IPS DF 6.9 (cell line): ENCODE measurements at places on chromosomes 16 and 17.

GRCh38 chr17:27746881-27747280 lies 53.4 kb downstream of the NOS2 start:
- no peak for DNase-seq
- H3K36me3 ChIP-seq: no peaks in the 10 kb centered on the region
- peaks cover 1% of the 10 kb centered on the region; the same call in 1 of the 2 replicates for H3K4me1 ChIP-seq
- H3K4me3 ChIP-seq: no peak overlapping the region

- H3K27me3 ChIP-seq: no peaks in the 10 kb centered on the region
- peak within 1 kb of the TSS; percentile 74 for H3K4me3 ChIP-seq
- H3K27ac ChIP-seq: no peak within 1 kb of the TSS
- peaks cover 2% of the 10 kb centered on the region; the same call in 1 of the 2 replicates for H3K4me1 ChIP-seq
- no peak for DNase-seq
- H3K36me3 ChIP-seq: peaks cover 39% of the 10 kb centered on the region
These were observed at the start of gene MAPK7 for GRCh38 chr17:19378416-19379360. MAPK7 (plus strand) TSS chr17:19378498; CDS start chr17:19378901, 403 bp downstream.

GRCh38 chr16:53098526-53099317 lies 43.9 kb downstream of the CHD9 start:
- H3K27ac ChIP-seq: peak overlapping the region; percentile 50
- H3K36me3 ChIP-seq: no peaks in the 10 kb centered on the region
- no peaks in the 10 kb centered on the region for H3K27me3 ChIP-seq
- H3K4me1 ChIP-seq: peaks cover 5% of the 10 kb centered on the region; the same call in 1 of the 2 replicates

DNA sequence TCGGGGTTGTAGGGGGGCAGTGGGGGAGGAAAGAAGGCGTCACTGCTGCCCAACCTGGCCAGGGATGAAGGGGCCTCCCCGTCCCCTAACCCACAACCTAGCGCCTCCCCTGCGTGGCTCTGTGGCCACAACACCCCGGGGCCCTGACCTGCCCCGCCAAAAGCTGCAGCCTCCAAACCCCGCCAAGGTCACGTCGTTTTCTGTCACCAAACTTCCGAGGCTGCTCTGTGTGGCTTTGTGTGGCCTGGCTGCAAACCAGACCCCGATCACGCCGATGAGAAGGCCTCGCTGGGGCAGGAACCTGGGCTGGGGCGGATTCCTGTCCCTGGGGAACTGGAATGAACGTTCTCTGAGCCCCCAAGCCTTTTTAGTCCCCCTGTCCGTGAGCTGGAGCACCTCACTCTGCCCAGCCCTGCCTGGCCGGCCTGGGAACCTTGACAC lies 30.5 kb upstream of the CIBAR2 start:
- H3K36me3 ChIP-seq: no peaks in the 10 kb centered on the region
- H3K4me1 ChIP-seq: no peaks in the 10 kb centered on the region
- DNase-seq: no peak
- H3K4me3 ChIP-seq: no peak overlapping the region
- no peak overlapping the region for H3K27ac ChIP-seq
